ENCODE measurements at places on chromosomes 2 and 18. TPM values are rescaled to one million over a fixed set of nuclear protein-coding genes. Genes with fewer than 3 reads are reported as not detected.

DNA sequence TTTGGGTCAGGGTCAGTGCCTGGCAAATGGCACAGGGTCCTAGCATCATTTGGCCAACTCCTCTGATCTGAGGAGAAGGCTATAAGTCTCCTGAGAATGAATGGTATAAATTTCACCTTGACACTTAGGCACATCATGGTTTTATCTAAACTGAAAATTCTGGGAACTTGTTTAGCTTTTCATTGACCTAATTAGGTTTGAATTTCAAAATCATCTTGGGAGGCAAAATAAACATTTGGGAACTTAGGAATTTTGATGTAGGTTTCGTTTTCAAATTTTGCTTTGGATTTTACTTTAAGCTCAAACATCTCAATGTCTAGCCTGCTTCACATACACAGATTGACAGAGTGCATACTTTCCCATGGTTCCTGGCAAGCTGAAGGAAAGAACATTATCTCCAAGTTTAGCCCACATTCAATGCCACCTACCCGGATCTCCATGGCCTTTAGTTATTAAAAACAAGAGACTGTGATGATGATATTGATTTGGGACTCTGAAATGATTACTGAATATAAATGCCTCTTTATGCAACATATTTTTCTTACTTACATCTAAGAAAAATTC lies 44.5 kb downstream of the MYOM1 start:
- no peak for DNase-seq

GRCh38 chr2:40535972-40536371 lies 84.1 kb upstream of the SLC8A1 start:
- no peak for DNase-seq

DNA sequence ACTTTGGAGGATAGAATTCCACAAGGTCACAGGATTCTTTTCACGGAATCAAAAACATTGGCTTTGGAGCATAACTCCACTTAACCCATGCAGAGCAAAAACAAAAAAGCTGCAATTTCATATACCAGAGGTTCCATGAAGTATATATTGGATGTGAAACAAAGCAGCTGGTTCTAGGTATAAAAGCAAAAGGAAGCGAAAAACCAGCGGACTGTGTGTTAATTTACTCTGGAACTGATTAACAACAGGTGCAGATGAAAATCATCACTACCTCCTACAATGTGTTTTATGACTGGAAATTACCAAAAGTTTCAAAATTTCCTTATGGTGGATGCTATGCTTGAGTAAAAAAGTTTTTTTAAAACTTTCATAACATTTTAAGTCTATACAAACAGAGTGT lies 54.4 kb upstream of the LINC00305 start:
- DNase-seq, result no peak

DNA sequence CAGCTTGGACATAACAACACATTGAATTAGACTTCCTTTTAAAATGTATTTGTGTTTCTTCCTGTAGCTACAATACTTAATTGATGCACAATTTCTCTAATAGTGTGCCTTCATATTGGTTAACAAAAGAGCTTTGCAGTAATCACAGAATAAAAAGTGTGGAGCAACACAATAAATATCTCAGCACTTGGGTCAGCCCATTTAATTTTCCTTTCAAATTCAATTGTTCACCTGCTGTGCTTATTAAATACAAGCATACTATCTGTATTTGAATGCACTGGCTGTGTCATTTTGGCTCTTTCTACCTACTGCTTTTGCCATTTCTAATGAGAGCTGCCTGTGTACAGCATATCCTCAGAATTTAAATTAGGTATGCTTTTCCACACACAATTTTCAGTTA lies 1641.3 kb upstream of the SLC39A10 start:
- DNase-seq, result no peak

GRCh38 chr2:106882673-106883072 lies 3.3 kb downstream of the ST6GAL2 start:
- DNase-seq, result no peak

DNA sequence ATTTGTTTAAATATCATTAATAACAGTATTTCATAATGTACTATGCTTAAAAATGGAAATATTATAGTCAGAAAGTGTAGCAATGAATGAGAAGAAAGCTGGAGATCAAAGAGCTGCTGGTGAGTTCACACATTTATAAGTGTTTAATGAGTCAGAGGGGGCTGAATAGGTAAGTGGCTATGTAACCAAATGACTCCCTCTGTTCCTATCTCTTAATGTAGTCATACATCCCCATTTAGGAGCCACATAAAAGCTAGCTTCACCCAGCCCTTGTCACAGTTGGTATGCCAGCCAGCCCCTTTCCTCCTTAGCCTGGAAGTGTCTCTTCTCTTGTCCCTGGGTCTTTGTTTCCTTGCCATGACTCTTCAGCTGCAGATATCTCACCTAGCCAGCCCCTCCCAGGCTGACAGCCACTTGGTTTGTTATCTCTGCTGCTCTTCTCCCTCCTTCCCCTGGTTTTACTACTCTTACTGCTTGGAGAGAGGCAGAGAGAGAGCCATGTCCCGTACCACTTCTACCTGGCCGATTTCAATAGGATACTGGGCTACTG lies 438.6 kb upstream of the HNMT start:
- DNase-seq, result no peak

- DNase-seq, result no peak
These were observed 142.6 kb downstream of the MEIS1 start for GRCh38 chr2:66577321-66578053.

DNA sequence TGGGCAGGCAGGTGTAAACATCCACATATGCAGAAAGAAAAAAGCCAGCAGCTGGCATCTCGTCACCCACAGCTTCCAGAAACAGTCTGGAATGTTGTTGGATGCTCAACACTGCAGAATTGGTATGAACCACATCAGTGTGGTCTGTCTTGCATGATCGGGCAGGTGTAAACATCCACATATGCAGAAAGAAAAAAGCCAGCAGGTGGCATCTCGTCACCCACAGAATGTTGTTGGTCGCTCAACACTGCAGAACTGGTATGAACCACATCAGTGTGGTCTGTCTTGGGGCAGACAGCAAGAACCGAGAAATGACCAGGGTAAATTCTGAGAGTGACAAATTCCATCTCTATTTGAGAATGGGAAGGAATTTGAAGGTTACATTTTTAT lies 39.6 kb downstream of the DOCK10 start:
- no peak for DNase-seq

DNA sequence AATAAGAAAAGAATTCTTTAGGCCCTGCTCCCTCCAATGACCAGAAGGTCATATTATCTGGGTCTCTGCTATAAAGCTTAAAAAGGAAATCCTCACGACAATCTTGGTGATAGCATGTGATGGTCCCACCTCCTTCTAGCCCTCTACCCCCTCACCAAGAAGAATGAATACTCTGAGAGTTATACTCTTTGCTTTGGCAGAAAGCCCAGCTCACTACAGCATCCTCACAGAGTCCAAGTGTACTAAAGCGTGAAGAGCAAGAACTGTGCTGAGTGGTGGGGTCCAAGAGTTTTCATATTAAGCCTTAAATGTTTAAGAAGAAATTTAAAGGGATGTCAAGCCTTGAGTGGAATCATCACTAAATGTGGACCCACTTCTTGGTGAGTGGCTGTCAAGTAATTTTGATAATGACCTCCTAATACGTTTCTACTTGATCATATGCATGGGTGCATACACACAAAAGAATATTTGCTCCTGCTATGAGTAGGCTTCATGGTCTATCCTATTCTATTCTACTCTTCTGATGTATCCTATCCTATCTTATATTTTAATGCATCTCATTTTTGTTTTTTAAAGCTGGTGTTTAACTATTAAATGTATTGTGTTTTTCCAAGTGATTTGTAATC lies 16.5 kb upstream of the SERPINB7 start:
- DNase-seq, result no peak

GRCh38 chr2:7084601-7085000 lies 167.4 kb downstream of the RNF144A start:
- DNase-seq, result no peak

GRCh38 chr2:61722318-61722717 lies 131.5 kb downstream of the FAM161A start:
- DNase-seq, result no peak

- DNase-seq, result no peak
These were observed 1.7 kb downstream of the SIX3 start for GRCh38 chr2:44943031-44943692.

DNA sequence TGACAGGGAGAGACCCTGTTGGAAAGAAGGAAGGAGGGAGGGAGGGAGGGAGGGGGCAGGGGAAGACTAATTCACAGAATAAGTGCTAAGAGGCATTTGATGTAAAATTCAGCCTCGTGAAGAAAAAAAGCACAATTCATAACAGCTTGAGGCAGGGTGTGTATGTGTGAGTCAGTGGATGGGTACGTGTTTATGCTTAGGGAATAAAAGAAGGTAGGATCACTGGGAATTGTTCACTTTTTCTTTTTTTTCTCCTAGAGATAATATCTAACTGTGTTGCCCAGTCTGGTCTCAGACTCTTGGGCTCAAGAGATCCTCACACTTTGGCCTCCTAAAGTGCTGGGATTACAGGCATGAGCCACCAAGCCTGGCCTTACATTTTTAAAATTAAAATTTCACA lies 39.2 kb downstream of the WDR33 start:
- no peak for DNase-seq

- DNase-seq, result no peak
These were observed 475.2 kb downstream of the EPHA4 start for GRCh38 chr2:221096706-221097567.

DNA sequence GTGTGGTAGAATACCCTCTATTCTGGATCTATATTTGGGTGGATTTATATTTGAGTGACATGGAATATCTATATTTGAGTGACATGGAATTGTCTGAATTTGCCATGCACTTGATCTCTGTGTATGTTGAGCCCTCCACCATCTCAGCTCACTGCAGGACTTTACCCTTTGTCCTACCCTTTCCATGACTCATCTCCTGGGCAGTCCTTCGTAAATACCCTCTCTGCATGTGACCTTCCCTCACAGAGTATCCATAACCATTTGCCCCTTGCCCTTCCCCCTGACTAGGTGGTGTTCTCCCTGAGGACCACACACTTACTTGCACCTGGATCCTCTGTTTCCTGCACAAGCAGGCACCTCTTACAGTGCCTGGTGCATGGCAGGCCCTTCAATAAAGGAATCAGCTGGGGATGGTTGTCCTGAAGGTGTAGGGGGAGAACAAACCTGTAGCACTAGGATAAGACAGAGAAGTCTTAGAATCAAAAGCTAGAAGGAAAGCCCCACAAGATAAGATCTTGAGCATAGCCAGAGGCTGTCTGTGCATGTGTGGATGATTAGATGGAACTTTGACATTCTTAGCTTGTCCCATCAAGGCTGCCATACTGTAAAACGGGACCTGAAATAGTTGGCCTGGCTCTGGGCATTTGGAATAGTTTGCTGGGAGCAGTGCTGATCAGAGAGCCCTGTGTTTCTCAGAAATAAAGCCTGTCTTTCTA lies 230.4 kb downstream of the FHOD3 start:
- no peak for DNase-seq

- DNase-seq, result no peak
These were observed 23.5 kb downstream of the COMMD1 start for GRCh38 chr2:61928826-61929461.

GRCh38 chr2:117621326-117621725 lies 193.2 kb upstream of the DDX18 start:
- DNase-seq, result no peak

GRCh38 chr18:9647496-9648323 lies 33.4 kb upstream of the PPP4R1 start:
- DNase-seq, result peak; percentile 32

DNA sequence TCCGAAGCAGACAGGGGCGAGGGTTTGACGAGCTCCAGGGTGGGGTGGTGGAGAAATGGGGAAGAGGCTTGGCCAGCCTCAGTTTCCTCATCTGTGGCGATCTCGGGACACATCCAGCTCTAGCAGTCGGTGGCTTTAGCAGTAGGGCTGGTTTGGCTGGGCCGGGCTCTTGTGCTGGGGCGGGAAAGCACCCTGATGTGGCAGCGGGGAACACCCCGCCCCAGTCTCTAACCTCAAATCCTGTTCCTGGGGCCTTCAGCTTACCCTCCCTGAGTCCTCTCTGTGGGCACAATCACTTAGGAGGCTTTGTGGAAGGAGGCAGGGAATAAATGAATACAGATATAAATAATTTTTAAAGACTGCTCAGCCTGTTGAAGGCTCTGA lies 26.5 kb upstream of the MCFD2 start:
- DNase-seq, result peak; percentile 62

DNA sequence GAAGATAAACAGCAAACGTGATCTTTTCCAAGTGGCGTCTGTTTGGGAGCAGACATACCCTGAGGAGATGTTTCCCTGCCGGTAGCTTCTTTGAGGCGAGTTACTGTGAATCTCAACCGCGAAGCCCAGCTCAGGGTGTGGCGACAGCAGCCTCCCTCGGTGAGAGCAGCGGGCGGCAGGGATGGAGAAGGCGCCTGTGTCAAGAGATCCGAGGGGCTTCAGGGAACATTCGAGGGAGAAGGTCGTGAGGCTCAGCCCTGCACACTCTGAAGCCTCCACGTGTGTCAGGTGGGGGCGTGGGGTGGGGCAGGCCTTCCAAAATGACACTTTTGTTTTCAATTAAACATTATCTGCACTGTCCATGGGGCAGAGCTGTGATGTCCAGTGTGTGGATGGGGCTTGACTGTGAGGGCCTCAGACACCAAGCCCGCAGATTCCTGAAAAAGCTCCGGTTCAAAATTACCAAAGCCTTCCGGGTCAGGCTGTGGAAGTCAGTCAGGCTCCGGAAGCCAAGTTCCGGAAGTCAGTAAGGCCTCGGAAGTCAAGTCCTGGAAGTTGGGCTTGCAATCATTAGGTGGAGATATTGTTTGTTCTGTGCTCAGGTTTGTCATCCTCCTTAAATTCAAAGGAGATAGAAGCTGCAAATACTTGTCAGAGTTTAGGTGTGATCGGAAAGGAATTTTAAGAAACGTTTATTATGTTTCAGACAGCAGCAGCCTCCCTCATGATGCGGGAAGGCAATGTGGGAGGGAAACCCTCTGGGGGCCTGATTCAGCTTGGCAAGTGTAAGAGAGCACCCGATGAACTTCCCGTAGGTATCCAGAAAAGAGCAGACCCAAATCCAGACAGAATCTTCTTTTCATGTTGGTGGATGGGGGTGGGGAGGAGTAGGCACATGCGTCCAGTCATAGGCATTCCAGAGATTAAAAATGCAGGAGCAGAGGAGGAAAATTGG lies 20.7 kb downstream of the SMIM21 start:
- DNase-seq, result no peak

DNA sequence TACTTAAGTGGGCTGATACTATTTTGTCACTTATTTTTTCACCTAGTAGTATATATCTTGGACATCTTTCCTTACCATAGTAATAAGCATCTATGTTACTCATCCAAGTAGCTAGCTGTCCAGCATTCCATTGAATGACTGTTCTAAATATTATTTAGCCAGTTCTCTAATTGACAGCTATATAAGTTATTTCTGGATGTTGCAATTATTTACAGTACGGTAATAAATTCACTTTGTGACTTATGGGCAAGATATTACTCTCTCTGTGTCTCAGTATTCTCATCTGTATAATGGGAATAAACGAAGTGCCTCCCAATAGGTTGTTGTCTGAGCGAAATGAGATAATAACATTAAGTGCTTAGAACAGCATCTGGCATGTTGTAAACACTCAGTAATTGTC lies 46.6 kb upstream of the AGAP1 start:
- no peak for DNase-seq

Gene MBOAT2
- total RNA-seq, result 25.0 TPM

Gene DRC1
- total RNA-seq, result not detected

Gene ANO7
- 1.3 TPM for total RNA-seq

Gene COBLL1
- total RNA-seq, result 10.2 TPM

Gene TLX2
- total RNA-seq, result 0.27 TPM

Gene CYBRD1
- 39.6 TPM for total RNA-seq

Gene BBS5
- 2.4 TPM for total RNA-seq

Gene KCNE4
- total RNA-seq, result not detected

Gene AMMECR1L
- 11.8 TPM for total RNA-seq

Gene SLC4A3
- under 0.01 TPM for total RNA-seq

Gene PPP1R1C
- not detected for total RNA-seq

Gene C2orf80
- total RNA-seq, result not detected

Gene ATP8B1
- total RNA-seq, result 0.27 TPM
